Myocyte (in vitro differentiated cells): ENCODE measurements at places on chromosomes 11 and 22. TPM values are rescaled to one million over a fixed set of nuclear protein-coding genes. Genes with fewer than 3 reads are reported as not detected.

Gene FGF3
- total RNA-seq: not detected in 2 replicates

Gene MS4A3
- total RNA-seq: not detected in 2 replicates

Gene BIK
- total RNA-seq: not detected in 2 replicates

Gene CRYBB1
- not detected in 2 replicates for total RNA-seq

Gene ZP1
- total RNA-seq: not detected in 2 replicates

Gene GNAZ
- total RNA-seq: 9.1 and 11.2 TPM in 2 replicates

Gene OR2AG2
- total RNA-seq: not detected in 2 replicates

- DNase-seq: no peak
These were observed 36.2 kb upstream of the HEPHL1 start for GRCh38 chr11:93984936-93985335.

DNA sequence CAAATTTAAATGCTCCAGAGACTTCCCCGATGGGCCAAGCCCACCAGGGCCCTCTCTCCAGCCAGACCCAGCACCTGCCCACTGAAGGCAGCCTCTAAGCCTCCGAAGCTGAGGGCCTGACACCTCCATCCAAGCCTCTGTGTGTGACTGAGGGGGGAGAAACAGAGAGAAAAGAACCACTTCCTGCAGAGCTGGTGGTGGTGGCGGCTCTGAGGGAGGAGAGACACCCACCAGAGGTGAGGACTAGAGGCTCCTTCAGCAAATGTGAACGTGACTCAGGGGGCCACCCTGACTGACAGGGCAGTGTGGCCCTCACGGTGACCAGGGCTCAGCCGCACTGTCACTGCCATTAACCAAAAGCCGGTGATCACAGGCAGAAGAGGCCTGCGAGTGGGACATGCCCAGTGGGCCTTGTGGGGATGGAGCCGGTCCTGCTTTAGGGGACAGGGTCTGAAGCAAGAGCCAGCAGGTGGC lies 31.0 kb upstream of the CD5 start:
- no peak for DNase-seq

DNA sequence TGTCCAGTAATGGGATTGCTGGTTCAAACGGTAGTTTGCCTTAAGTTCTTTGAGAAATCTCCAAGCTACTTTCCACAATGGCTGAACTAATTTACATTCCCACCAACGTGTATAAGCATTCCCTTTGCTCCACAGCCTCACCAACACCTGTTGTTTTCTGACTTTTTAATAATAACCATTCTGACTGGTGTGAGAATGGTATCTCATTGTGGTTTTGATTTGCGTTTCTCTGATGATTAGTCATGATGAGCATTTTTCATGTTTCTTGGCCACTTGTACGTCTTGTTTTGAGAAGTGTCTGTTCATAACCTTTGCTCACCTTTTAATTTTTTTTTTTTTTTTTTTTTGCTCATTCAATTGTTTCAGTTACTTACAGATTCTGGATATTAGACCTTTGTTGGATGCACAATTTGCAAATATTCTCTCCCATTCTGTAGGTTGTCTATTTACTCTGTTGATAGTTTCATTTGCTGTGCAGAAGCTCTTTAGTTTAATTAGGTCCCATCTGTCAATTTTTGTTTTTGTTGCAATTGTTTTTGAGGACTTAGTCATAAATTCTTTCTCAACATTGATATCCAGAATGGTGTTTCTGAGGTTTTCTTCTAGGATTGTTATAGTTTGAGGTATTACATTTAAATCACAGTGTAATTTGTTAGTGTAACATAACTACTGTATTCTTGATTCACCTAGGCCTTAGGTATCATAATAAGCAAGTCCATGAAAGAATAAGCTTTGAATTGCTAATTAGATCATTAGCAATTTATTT lies 33.0 kb downstream of the CCDC34 start:
- peak; percentile 70 for DNase-seq

DNA sequence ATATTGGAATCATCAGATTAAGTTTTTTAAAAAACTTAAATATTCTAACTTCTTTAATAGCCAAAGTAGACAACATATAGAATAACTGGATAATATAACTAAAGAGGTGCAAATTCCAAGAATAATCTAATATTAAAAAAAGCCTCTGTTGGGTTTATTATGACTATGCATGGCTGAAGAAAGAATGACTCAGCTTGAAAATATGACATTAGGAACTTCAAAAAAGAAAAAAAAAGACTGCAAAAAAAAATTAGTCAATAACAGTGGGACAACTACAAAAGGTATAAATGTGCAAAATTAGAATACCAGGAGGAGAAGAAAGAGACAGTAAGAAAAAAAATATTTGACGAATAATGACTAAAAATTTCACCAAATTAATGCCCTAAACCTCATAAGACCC lies 1178.0 kb downstream of the JRKL start:
- no peak for DNase-seq

- no peak for DNase-seq
These were observed 72.6 kb upstream of the GRAMD1B start for GRCh38 chr11:123357353-123357989.

GRCh38 chr11:44658506-44658850 lies 68.3 kb upstream of the TSPAN18 start:
- no peak for DNase-seq

DNA sequence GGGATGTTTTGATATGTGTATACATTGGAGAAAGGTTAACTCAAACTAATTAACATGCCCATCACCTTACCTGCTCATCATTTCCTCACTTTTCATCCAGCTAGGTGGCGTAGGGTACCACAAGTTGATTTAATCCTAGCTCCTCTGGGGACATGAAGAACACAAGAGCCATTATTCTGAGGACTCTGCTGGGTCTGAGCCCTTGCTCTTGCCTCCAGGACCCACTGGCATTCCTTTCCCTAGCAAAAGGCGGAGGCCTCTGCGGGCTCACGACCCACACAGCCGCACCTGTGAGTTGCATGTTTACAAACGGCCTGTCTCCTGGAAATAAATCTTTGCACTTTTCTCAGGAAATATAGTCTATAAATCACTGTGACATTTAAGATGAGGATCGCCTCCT lies 871.9 kb downstream of the TBC1D22A start:
- no peak for DNase-seq

DNA sequence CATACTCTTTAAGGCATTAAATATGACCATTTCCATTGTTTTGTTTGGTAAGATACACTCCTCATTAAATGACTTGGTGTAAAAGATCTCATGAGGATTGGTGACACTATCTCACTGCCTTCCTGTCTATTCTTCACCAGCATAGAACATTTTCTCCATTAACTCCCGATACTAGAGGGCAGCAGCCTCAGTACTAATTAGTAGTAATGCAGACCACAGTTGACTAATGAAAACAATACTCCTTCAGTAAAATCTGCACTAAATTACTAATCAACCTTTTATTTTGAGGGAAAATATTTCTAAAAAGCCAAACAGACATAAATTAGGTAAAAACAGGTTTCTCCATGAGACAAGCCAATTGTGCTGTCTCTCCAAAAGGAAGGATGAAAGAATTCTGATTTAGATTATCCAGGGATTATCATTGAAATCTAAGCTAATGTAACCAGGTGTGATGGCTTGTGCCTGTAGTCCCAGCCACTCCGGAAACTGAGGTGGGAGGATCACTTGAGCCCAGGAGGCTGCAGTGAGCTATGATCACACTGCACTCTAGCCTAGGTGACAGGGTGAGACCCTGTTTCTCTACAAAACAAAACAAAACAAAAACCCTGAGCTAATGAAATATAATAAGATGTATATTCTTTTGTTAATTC lies 9.4 kb downstream of the PGM2L1 start:
- DNase-seq: peak; percentile 75

DNA sequence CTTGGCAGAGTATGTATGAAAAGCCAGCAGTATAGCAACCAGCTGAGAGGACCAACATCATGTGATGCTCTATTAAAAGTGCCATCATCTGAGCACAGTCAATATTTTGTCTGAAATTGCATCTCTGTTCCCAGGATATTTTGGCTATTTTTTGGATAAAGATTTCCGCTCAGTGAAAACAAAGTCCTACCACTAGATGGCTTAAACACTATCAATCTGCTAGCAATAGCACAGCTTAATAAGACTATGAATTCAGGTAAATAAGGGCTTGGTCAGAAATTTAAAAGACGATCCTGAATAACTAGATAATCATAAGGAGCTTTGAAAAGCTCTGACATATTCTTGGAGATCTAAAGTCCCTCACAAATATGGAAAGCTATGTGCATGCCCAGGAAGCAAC lies 74.4 kb downstream of the MS4A13 start:
- DNase-seq: no peak

DNA sequence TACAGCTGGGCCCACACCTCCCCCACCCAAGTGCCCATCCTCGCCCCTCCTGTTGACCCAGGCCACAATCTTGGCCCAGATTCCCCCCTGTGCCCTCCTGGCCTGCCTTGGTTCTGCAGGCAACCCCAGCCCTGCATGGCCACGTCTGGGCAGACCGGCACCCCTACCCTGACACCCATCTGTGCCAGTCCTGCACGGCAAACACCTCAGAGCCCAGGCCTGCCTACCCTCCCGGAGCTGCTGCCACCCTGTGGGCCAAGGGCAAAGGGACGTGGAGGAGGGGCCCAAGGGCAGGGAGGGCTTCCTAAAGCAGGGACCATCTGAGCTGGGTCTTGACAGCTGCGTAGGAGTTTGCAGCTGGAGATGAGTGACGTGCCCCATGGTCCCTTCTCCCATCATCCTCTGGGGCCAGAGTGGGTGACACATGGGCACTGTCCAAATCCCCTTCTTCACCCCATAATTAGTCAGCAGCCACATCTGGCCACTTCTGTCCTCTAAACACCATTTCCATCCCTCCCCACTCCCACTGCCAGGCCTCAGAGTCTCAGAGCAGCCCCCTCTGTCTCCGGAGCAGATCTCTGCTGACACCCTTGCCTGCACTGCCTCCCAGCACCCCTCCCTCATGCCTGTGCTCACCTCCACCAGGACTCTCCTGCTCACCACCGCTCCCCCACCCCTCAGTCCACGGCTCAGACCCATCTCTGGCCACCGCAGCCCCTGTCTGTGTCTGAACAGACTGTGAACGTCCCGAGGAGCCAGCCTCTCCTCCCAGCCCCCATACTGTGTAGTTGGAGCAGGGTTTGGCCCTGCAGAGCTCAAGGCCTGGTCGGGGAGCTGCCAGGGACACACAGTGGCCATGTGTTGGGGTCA lies 35.6 kb upstream of the PPARA start:
- peak; percentile 55 for DNase-seq

- DNase-seq: no peak
These were observed 80.8 kb upstream of the MTNR1B start for GRCh38 chr11:92888696-92889095.

DNA sequence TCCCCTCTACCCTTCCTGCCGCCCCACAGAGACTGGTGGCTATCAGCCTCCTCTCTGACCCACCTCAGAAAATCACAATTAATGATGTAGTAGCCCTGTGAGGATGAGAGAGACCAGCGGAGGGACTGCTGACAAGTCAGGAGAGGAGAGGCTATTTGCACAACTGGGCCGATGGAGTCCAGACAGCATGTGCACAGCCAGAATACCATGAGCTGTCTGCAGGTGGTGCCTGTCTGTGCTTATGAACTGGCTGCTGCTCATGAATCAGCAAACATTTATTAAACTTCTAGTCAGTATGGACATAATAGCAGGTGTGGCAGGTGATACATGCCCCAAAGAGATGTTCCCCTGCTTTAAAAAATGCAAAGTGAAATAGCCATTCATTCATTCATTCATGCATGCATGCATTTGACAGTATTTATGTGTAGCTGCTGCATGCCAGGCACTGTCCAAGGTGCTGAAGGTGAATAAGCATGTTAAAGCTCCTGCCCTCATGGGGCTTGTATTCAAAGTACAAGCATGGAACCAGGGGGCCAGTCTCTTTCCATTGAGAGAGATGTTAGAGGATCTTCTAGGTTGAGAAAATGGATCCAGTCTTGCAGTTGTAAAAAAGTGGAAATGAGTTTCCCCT lies 141.3 kb downstream of the GRIK4 start:
- DNase-seq: peak; percentile 8

DNA sequence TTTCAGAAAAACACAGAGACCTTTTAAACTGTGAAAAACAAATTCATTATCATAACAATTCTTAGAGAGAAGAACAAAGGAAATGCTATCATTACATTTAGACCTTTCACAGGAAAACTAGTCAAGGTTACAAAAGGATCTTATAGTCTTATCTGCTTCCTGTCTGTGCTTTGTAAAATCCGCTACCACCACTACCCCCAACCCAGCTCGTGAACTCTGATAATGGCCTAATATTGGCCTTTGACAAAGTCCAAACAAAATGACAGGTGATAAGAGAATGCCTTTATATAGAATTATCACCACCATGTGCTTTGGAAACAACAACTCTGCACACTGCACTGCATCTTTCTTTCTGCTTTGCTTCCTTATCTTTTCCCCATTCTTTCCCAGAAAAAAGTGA lies 272.5 kb downstream of the SBF2 start:
- no peak for DNase-seq
